ENCODE measurements at places on chromosomes 12 and 14. TPM values are rescaled to one million over a fixed set of nuclear protein-coding genes. Genes with fewer than 3 reads are reported as not detected.

TCL1B gene
- total RNA-seq: 0.42 TPM

ARHGAP9 gene
- total RNA-seq: 0.51 TPM

GPR68 gene
- total RNA-seq: 11.6 TPM

MGST1 gene
- total RNA-seq: 44.5 TPM

RERG gene
- total RNA-seq: 0.40 TPM

KCNA5 gene
- total RNA-seq: not detected

RGS6 gene
- not detected for total RNA-seq

CAPS2 gene
- 3.5 TPM for total RNA-seq

TPPP2 gene
- total RNA-seq: not detected

DNA sequence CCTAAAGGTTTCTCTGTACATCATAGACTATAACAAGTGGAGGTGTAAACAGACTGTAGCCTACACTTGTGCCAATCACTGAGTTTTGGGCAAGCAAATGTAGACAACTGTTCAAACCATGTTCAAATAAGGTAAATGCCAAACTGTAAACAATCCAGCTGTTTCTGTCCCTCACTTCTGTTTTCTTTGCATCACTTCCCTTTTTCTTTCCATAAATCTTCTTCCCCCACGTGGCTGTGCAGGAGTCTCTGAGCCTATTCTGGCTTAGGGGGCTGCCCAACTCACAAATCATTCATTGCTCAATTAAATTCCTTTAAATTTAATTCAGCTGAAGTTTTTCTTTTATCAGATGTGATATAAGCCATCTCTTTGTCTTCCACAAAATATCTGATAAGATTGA is 65.1 kb upstream of the CPM start:
- DNase-seq: no peak

- no peak for DNase-seq
Observed at GRCh38 chr14:69637503-69638031, 26.2 kb downstream of the SUSD6 start.

DNA sequence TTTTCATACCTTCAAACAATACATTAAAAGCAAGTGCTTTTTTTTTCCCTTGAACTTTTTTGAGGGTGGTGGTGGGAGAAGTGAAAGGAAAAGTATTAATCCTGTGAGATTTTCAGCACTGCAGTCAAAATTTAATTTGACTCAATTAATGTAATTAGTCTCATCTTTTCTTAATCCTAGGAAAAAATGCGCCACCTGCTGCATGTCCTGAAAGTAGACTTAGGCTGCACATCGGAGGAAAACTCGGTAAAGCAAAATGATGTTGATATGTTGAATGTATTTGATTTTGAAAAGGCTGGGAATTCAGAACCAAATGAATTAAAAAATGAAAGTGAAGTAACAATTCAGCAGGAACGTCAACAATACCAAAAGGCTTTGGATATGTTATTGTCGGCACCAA is 52.2 kb downstream of the SPATA7 start:
- no peak for DNase-seq

DNA sequence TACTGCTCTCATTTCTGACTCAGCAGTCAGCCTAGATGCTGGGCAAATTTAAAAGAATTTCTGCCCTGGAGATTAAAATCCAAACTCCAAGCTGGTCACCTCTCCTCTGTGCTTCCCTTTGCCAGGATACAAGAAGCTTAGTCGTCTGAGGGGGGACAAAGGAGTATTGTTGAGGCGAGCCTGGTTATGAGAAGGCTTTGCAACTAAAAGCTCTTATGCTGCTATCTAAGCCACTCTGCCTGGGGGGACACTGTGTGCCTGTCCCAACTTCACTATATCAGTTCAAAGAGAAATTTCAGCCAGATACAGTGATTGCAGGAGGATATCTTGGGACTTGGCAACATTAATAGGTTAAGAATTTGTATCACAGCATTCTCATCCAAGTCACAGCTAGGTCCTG is 10.8 kb upstream of the PLEKHH1 start:
- no peak for DNase-seq

- DNase-seq: no peak
Observed at GRCh38 chr14:96235426-96235825, 20.6 kb upstream of the BDKRB1 start.

DNA sequence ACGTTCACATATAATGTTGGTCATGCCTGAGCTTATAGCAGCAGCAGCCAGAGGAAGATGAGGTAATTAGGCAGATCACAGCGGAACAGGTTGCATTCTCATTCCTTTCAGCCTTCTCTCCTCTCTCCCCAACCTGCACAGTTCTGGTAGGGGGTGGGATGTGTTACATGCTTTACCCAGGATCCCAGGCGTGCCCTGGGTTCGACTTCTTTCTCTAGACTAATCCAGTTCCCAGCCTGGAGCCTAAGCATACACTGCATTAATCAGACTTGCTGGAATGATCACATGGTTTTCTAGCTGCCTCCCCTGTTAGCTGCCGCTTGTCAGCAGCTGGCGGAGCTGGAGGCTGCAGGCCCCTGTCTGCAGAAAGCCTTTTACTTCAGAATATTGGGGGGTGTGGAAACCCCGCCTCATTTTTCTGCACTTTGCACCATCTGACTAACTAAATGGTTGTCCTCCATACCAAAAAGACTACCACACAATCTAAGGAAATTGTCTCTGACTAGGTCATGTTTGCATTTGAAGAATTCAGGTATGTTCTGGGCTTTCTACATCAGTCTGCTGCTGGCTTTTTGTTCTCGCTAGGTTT is 46.0 kb upstream of the EVL start:
- DNase-seq: no peak

GRCh38 chr14:55749946-55750345 is 169.9 kb downstream of the KTN1 start:
- no peak for DNase-seq

- peak; percentile 57 for DNase-seq
Observed at GRCh38 chr12:50166799-50167048, 445 bp downstream of the CERS5 start.

- DNase-seq: no peak
Observed at GRCh38 chr12:6187948-6188793, 12.0 kb upstream of the CD9 start.

DNA sequence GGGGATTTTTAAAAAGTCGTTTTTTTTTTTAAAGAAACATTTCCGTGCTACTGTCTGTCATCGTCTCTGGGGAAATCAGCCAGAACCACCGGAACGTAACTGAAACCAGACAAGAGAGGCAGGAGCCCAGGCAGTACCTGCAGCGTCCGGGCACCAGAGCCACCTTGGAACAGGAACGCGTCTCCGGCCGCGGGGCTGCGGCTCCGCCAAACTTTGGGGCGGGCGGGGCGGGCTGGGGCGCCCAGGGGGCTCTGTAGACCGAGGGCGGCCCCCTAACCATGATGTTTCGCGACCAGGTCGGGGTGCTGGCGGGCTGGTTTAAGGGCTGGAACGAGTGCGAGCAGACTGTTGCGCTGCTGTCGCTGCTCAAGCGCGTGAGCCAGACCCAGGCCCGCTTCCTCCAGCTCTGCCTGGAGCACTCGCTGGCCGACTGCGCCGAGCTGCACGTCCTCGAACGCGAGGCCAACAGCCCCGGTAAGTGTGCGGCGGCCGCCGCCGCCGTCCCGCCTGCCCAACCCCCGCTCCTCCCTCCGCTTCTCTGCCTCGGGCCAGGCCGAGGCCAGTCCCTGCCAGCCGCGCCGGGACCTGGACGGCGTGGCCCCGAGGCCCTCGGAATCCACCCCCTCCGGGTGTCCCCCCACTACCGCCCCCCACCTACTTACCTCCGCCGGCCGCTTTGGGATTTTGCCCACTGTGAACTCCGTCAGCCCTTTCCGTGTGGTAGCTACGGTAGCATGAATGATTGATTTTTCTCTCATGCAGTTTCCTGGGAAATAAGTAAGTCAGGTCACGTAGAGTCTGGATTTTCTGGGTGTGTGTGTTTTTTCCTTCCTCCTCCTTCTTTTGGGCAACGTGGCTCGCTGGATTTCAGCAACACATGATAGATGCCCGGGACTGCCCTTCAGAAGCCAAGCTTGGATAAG is 972 bp downstream of the SAMD4A start:
- peak; percentile 72 for DNase-seq

DNA sequence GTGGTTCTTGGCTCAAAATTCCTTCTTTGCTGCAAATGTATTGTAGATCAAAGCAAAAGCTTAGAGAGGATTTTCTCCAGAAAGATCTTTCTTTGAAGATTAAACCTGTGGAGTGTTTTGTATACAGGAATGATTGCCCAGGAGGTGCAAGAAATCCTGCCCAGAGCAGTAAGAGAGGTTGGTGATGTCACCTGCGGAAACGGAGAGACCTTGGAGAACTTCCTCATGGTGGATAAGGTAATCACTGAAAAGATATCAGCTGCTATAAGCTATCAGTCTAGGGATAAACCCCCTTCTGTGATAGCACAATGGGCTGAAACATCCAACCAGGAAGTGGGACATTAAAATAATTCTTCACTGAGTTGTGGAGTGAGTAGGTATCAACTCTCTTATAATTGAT is 85.7 kb downstream of the MYRFL start:
- no peak for DNase-seq

DNA sequence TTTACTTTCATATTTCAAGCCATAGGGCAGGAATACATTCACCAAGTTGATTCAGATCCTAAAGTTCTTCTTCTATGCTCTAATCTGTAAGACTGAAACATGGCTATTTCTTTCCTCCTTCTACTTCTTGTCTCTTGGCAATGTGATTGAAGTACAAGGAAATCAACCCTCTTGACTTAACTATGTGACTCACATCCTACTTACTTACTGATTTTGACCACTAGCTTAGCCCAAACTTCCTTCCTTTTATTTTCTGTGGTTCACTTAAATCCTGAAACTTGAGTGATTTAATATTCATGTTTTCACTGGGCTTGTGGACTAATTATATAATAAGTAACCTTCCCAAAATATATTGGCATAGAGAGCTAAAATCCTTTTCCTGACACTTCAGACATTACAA is 111.2 kb upstream of the NOVA1 start:
- DNase-seq: peak; percentile 56

DNA sequence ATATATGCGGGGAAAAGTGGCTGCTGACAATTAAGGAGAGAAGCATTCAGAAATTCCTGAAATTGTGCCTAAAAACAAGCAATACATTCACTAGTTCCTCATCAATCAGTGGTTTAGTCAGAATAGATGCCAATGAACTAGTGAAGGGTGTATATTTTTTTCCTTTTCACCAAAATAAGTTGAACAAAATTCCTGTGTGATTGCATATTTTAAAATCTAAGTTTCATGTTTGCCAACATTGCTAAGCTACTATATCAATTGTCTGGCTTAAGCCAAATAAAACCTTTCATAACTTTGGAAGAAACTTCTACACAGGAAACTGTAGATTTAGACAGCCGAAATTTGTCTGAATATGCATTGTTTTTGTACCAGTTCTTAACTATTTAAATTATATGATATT is 8.7 kb downstream of the PRKD1 start:
- DNase-seq: no peak

DNA sequence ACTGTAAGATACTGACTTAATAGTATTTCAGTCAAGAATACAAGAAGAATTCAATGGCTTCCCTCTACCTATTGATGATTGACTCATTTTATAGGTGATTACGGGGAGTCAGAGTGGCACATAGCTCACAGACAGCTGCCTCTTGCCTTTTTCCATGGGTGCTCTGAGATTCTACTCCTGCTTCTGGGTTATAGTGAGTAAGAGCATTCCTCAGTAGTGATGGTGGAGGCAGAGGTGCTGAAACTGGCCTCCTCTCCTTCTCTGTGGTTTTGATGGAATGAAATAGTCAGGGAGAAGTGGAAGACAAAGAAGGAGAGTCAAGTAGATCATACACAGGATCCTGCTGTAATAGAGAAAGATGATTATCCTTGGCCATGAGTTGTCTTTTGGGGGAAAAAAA is 438.2 kb upstream of the FAR2 start:
- no peak for DNase-seq
